ENCODE measurements at places on chromosomes 11 and 22. TPM values are rescaled to one million over a fixed set of nuclear protein-coding genes. Genes with fewer than 3 reads are reported as not detected.

TLCD5 gene
- total RNA-seq = 6.6 TPM

INCENP gene
- total RNA-seq = 7.9 TPM

VSIG2 gene
- not detected for total RNA-seq

C22orf15 gene
- 0.86 TPM for total RNA-seq

CRYAB gene
- total RNA-seq = 0.66 TPM
